GM23248 (cell line): ENCODE measurements at places on chromosomes 2 and 18. TPM values are rescaled to one million over a fixed set of nuclear protein-coding genes. Genes with fewer than 3 reads are reported as not detected.
A peak's percentile ranks its signal among the peaks of the same experiment; 100 is the strongest.

Gene CYTIP
- not detected in 2 replicates for total RNA-seq

Gene REG1B
- not detected in 2 replicates for total RNA-seq

Gene GKN1
- not detected in 2 replicates for total RNA-seq

Gene ZNF519
- total RNA-seq, result 1.1 and 2.0 TPM in 2 replicates

Gene NMS
- not detected in 2 replicates for total RNA-seq

Gene TTR
- not detected in 2 replicates for total RNA-seq

Gene TMEM169
- total RNA-seq, result under 0.01 TPM in 1 of 2 replicates, not detected in the other

Gene POLE4
- 16.3 and 20.6 TPM in 2 replicates for total RNA-seq

Gene SKA1
- 5.6 and 8.8 TPM in 2 replicates for total RNA-seq

Gene NEB
- total RNA-seq, result 1.3 and 1.5 TPM in 2 replicates

Gene TCF23
- total RNA-seq, result not detected in 2 replicates

Gene C2orf66
- not detected in 2 replicates for total RNA-seq

DNA sequence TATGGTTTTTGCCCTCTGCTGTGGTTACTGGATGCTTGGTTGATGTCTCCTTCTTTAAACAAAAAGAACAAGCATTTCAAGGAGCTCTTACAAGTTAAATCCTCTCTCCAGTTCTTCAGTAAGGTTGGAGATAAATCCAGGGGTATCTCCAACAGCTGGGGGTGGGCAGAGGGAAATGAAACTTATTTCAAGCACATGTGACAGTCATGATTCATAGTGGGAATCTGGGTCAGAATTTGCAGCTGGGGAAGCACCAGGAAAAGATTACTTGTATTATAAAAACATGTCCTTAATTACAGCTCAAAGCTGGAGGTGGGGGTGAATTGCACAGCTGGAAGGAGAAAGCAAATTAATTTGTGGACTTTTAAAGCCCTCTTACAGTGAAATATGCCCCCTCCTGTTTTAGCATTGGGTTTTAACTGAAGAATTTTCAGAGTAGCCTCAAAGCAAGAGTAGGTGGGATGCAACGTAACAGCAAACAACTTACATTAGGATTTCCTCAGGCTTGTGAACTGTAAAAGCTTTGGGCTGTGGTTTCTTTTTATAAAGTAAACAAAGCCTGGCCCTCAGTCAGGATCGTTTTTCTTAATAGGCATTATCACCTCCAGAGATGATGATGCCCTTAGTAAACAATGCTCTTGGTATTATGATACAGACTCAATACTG, 596.4 kb downstream of the NYAP2 start:
- peak; percentile 47 for DNase-seq

- DNase-seq, result no peak
These were observed 9.8 kb upstream of the ME2 start for GRCh38 chr18:50869150-50869549.

DNA sequence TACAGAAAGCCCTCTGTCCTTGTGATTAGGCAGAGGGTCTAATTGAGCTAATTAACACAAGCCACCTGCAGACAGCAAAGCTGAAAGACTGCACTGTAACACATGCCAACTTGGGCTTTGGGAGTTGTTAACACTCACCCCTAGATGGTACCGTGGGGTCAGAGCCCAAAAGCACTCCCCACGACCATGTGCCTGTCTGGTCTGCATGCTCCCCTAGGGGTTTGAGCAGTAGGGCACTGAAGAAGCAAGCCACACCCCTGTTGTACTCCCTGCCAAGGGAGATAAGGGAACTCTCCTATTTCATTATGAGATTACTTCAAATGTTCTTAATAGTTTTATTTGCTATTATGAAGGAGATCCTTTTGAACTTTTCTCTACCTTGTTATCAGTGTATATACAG, 560.1 kb upstream of the FSHR start:
- DNase-seq, result no peak

DNA sequence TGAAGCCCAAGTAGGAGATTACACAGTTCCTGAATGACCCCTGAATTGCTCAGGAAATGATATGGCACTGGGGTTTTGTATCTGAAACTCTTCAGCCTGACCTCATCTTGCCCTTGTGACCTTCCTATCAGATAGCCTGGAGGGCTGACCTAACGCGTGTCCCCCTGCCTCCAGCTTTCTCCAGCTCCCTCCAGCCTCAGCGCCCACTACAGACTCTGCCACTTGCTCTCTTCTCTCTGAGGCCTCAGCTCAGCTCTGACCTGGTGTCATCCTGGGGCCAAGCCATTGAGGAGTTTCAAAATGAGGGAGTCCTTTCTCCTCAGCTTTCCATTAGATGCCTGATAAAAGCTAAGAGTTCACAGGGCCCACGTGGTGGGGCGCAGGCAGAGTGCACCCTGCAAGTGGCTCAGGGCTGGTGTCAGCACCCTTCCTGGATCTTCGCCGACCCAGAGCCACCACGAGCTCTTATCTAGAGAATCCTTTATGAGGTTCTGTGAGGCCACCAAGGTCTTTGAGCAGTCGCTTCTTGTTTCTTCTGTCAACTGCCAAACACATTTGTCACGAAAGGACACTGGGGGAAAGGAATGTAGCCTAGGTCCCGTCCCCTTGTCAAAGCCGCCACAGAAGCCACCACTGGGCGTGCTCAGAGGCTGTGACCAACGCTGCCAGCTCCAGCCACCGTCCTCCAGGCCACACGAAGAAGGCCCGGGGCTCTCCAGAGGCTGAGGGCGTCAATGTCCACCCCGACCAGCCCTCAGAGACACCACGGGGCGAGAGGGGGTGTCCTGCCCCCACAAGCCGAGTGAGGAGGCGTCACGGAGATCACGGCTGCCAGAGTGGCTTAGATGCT, 131.3 kb upstream of the GPC1 start:
- no peak for DNase-seq

DNA sequence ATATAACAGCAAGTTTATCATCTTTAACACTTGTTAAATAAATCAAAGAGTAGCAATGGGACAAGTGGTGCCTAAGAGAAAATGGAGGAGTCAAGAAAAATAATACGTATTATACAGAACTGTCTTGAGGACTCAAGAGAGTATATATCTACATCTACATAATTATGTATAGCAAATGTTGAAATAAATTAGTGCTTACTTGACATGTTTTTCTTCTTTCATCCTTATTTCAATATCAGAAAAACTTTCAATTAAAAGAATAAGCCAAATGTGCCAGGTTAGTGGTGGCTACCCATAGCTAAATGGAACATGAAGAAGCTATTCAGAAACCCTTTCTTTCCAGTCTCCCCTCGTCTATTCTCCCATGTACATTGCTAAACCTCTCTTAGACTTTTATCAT, 267.3 kb upstream of the SPOPL start:
- DNase-seq, result no peak

GRCh38 chr2:27021253-27022049, 11.3 kb upstream of the TMEM214 start:
- DNase-seq, result peak; percentile 42

DNA sequence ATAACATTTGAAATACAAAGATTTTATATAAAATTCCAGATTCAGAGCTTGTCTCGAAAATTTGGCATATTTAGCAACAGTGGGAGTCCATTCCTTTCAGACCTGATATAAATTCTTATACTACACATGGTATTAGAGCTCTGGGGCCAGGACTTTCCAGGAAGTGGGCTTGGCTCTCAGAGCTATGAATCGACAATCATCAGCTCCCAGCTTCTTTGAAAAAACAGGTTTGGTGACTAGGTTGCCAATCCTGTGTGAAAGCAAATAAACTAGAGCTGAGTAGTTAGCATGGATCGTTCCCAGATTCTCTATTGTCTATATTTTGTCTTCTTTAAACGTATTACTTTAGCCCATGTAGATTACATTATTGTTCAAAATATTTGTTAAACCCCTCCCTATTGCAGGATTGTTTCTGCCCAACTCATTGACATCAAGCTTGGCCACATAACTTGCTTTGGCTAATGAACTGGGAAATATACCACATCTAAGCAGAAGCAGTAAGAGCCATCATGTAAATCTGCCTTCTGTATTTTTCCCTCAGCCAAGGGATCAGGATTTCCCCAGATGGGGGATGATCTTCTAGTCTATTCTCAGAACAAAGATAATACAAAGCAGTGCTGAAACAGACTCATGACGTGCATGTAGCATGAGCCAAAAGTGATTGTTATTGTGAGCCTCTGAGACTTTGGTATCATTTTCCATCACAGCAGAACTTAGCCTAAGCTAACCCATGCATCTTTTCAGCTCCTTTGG, 105.4 kb downstream of the KCNH7 start:
- no peak for DNase-seq

DNA sequence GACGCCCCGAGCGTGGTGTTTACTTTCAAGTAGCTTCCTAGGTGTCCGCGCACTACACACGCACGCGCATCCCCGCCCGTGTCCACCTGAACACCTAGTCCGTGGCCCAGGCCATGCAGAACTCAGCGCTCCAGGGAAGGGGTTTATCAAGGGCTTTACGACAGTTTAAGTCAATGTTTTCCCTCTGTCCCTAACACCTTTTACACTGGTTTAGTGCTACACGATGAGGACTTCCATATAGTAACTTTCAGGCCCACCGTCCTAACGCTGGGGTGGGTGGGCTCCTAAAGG, 1.4 kb upstream of the BCL2 start:
- no peak for DNase-seq

GRCh38 chr2:217066510-217067270, 206.8 kb upstream of the TNP1 start:
- no peak for DNase-seq

- DNase-seq, result no peak
These were observed 34.1 kb downstream of the ASAP2 start for GRCh38 chr2:9240745-9241144.

GRCh38 chr2:70668911-70669310, 99.1 kb downstream of the ADD2 start:
- no peak for DNase-seq

DNA sequence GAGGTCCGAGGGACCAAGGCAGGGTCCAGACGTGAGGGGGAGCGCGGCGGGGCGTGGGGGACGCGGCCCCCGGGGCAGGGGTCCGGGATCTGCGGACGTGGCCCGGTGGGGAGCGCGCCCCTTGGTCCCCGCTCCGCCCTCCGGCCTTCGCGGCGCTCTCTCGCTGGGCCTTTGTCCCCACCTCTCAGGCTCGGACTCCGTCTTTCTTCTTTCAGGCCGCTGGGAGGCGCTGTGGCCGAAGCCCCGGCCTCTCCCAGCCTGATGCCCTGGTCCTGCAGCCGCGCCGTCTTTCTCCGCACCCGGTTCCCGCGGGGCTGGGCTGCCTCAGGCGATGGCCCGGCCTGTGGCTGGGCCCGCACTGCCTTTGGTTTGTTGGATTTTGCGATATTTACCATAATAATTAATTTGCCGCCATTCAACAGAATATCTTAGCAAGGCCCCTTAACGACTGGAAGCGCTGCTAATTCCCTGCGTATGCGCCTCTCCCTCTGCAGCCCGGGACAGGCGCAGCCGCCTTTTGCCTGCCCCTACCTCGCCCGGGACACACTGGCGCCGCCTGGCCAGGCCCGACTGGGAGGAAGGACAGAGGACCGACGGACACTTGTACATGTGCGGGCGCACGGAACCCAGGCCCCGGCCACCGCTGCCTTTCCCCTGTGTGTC, 10.8 kb downstream of the SIX3 start:
- DNase-seq, result peak; percentile 86

DNA sequence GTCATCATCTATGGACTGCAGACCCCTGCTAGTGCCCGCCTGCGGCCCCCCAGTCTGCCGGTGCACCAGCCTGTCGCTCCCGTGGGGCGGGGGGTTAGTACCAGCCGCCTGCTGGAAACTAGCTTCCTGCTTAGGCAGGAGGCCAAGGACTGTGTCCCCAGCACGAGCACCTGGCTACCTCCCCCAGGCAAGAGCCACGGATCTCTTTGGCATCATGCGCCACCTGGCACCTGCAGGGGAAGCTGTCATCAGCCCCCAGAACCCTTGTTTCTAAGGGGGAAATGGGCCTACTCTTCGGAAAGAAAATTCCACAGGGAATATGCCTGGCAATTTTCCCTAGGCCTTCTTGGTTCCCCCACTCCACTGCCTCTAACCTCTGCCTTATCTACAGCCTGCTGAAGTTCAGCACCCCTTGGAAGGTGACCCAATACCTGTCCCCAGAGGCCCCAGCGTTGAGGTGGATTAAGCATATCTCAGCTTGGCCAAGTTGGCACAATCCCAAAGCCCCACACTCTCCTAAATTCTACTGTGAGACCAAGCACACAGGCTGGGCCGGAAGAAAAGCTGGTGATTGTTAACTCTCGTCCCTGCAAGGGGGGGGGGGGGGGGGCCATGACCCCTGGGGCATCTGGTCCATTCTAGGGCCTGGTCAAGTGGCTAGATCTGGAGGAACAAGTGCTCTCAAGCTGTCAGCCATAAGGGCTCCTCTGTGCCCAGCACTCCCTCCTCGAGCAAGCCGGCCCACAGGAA, 62.0 kb upstream of the POMC start:
- no peak for DNase-seq

- no peak for DNase-seq
These were observed 120.0 kb upstream of the TTN start for GRCh38 chr2:178927173-178927572.

GRCh38 chr2:227657199-227657845, 9.3 kb upstream of the SCYGR5 start:
- DNase-seq, result no peak

GRCh38 chr2:153308466-153308865, 170.1 kb downstream of the RPRM start:
- DNase-seq, result no peak

DNA sequence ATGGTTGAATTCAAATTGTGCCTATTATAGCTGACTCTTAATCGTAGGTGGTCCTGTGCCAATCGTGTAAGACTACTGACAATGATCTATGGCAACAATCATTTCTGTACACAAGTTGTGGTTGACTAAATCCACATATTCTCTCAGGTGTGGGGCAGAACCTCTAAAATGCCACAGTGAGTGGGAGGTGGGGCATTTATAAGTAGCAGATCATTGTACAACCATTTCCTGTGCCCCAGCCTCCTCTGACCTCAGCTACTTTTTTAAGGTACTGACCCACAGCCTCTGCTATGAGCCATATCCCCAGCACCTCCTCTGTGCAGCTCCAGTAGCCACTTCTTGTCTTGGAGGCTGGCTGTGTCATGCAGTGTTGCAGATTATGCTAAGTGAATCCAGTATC, 48.6 kb upstream of the RAPH1 start:
- peak; percentile 92 for DNase-seq

- no peak for DNase-seq
These were observed 6.5 kb upstream of the VPS54 start for GRCh38 chr2:64025741-64026140.

DNA sequence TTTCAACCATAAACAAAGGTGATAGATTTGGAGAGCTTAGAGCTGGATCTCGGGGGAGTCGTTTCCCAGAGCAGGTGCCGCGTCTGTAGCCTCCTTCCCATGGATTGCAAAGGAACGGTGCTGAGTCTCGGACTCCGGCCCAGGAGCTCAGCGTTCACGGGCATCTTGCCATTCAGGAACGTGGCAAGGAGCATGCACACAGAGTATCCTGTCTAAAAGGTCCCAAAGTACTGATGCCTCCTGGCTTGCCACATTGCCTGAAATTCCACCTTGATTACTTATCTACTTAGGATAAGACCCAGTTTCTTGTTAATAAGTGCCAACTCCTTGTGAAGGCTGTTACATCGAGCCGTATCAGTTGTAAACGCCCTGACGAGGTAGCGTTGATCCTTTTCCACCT, 197.8 kb upstream of the MYT1L start:
- DNase-seq, result no peak
